Activated CD4-positive, alpha-beta T cell treated with anti-CD3 and anti-CD28 coated beads for 4 hours (primary cell): ENCODE measurements at places on chromosomes 16 and 17.

GRCh38 chr17:70813355-70813930, 644.1 kb downstream of the KCNJ2 start:
- no peak for DNase-seq

DNA sequence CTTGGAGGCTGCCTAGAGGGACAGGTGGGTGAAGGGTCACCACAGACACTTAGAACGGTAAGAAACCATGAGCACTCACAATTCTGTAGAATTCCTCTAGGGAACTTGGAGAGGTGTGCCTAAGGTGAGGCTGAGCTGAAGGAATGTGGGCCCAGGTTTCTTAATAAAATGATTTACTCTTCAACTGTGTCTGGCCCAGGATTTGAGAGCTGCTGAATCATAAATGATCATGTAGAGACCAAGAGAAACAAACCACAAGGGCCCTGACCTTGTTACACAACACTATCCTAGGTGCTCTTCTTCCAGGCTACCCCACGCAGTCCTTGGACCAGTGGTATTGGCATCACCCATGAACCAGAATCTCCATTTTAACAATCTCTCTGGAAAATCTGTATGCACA, 27.7 kb downstream of the ZNF18 start:
- no peak for DNase-seq

DNA sequence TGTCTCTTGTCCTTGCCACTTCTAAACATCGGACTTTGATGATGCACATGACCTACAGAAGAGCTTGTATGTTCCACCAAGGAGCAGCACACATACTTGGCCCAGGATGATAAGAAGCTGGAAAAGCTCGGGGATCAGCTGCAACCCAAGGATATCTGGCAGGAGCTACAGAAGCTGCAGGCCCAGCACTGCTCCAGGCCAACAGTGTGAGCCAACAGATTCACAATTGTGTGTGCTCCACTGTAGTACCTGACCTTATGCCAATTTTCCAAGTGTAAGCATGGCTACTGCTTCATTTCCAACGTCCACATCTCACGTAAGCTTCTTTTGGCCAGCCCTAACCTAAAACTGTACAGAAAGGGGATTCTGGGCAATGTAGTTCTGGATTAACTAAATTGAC, 83.4 kb downstream of the COX10 start:
- no peak for DNase-seq

DNA sequence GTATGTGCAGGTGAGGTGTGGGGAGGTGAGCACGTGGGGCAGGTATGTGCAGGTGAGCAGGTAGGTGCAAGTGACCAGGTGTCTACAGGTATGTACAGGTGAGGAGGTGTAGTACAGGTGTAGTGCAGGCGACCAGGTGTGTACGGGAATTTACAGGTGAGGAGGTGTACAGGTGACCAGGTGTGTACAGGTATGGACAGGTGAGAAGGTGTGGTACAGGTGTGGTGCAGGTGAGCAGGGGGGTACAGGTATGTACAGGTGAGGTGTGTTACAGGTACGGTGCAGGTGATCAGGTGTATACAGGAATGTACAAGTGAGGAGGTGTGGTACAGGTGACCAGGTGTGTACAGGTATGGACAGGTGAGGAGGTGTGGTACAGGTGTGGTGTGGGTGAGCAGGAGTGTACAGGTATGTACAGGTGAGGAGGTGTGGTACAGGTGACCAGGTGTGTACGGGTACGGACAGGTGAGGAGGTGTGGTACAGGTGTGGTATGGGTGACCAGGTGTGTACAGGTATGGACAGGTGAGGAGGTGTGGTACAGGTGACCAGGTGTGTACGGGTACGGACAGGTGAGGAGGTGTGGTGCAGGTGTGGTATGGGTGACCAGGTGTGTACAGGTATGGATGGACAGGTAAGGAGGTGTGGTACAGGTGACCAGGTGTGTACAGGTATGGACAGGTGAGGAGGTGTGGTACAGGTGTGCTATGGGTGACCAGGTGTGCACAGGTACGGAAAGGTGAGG, 12.8 kb upstream of the DBNDD1 start:
- DNase-seq = no peak

- DNase-seq = no peak
Measured at GRCh38 chr16:87728026-87728425, 37.8 kb downstream of the KLHDC4 start.

DNA sequence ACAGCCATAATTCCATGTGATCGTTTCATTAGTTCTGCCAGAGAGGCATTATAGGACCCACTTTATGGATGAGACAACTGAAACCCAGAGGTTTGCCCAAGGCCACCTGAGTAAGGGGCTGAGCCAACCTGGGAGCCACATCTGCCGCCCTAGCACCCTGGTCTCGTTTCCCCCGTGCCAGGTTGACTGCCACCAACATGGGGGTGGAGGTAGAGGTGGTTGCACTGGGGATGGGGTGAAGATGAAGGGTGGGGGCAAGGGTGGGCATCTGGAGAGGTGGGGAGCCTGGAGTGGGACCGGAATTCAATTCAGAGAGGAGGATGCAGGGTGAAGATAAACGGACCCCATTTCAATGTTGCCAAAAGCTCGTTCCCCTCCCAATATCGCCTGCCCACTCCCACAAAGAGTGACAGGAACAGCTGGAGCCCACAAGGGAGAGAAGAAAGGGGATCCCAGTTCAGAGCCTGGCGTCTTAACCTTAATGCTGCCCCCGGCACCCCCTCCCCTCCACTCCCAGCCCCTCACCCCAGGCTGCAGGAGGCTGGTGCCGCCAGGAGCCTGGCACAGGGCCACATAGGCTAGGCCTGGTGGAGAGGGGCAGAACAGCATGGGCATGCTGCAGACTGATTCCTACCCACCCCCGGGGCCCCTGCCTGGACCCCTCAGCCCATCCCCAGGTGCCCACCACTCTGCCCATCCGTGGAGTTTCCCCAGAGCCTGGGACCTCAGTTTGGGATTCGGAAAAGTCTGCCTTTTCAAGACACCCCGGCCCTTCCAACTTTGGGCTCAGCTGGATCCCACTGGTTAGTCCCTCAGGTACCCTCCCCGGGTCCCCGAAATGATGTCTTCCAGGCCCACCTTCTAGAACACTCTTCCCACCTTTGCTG, 29.6 kb downstream of the NGFR start:
- no peak for DNase-seq

DNA sequence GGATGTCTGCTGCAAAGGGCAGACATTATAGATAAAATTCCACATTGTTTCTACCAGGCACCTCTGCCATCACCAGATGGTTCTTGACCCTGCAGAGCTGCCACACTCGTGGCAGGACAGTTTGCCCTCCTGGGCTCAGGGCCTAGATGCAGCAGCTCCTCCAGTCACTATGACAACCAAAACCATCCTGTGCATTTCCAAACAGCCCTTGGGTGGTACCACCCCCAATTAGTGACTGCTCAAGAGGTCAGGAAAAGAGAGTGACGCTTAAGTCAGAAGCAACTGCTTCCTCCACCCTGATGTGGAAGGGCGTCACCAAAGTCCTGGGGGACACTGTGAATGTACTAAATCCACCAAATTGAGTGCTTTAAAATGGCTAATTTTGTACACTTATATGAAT, 109.2 kb downstream of the C16orf95 start:
- DNase-seq = no peak
